Stimulated activated CD8-positive, alpha-beta memory T cell treated with anti-CD3 and anti-CD28 coated beads, Interleukin-4, amount 100 ng/mL, for 4 hours (primary cell): ENCODE measurements at places on chromosomes 1 and 21.

DNA sequence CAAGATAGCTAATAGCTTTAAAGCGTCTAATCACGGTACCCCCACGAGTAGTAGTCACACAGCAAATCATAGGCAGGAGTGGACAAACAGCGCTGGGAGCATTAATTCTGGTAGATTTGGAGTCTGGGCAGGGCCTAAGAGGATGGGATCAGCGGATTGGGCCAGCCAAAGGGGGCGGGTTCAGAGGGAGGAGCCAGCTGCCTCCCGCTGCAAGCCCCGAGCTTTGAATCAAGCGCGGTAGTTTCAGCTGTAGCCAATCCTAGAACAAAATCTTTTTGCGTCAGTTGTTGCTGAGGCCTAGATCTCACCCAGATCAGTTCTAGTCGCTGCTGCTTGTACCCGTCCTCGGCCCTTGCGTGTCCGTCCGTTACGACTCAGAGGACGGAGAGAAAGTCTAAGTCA is 576 bp upstream of the NASP start:
- peak; percentile 88 for DNase-seq

GRCh38 chr1:8010080-8010664 is 15.9 kb downstream of the ERRFI1 start:
- no peak for DNase-seq

- DNase-seq = no peak
These were observed 32.9 kb downstream of the RASAL2 start for GRCh38 chr1:178126741-178127185.

- DNase-seq = no peak
These were observed 11.7 kb downstream of the HMGN2 start for GRCh38 chr1:26483980-26484379.

- DNase-seq = no peak
These were observed 11.1 kb downstream of the TENT5C start for GRCh38 chr1:117616967-117617366.

DNA sequence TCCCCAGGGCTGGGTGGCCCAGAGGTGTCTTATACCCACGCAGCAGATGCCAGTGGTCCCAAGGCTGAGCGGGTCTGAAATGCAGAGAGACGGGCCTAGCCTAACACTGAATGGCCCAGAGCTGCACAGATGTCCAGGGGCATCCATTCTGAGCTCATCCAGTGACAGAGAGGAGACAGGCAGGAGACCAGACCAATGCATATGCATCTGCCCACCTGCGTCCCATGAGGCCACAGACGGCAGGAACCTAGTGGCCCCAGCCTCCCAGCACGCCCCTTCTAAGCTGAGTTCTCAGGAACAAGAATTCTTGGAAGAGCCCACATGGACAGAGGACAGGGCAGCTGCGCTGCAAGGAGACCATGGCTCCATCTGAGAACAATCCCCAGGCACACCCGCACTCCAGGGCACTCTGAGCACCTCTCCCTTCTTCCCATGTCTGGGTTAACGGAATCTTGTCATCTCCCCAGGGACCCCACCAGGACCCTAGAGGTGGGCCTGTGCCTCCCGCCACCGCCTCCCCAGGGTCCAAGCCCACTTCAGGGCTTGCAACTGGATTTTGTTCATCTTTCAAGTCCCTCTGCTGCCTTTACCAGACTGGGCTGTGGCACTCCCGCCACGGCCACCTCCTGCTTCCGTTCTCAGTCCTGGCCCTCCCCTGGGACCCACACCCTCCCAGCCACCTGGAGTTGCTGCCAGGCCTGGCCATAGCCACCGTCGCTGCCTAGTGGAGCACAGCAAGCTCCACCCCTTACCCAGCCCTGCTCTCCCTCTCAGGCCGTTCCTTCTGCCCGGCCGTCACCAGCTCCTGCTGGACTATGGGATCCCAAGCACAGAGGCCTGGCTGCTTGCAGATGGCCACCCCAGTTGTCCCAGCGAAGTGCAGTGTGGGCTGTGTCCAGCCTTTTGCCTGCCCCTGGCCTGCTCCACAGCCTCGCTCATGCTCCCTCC is 3.3 kb downstream of the WNT3A start:
- no peak for DNase-seq

- no peak for DNase-seq
These were observed 50.6 kb upstream of the COG2 start for GRCh38 chr1:230591678-230592077.

DNA sequence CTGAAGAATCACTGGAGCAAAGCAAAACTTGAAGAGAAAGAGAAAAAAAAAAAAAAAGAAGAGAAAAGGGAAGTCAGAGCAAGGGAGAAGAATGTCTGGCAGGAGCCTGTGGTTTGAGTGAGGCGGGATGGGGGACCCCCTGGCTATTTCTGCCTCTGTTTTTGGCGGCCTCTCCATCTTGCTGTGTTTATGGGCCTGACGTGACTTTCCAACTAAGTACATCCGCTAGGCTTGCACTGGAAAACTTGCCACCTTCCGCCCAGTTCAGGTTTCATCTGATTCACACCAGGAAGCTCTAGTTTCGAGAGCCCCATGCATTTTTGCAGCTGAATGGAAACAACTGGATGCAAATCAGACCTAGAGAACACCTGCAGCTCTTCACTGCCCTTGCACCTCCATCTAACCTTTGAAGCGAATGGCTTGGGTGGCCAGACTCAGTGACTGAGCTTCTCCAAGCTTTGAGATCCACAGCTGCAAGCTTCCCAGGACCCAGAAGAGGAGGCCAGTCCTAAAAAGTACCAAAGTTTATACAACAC is 28.0 kb downstream of the TBX15 start:
- DNase-seq = no peak

- no peak for DNase-seq
These were observed 44.1 kb downstream of the ESRRG start for GRCh38 chr1:216679108-216679507.

DNA sequence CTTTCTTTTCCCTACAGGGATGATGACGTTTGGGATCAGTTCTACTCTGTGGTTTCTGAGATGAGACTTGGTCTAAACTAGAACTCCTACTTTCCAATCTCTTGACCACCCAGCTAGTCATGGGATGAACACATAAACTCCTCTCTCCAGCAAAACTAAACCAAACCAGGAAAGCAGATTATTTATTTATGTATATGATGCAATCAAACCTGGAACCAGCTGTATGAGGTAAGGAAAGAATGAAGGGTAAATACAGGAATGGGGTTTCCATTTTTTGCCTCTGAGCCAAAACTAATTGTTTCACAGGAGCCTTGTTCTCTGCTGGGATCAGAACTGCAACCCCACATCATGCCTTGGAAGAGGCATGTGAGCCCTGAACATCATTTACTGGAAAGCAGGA is 3.3 kb upstream of the AGT start:
- DNase-seq = no peak

- DNase-seq = no peak
These were observed 48.4 kb upstream of the RNPC3 start for GRCh38 chr1:103477101-103477500.

DNA sequence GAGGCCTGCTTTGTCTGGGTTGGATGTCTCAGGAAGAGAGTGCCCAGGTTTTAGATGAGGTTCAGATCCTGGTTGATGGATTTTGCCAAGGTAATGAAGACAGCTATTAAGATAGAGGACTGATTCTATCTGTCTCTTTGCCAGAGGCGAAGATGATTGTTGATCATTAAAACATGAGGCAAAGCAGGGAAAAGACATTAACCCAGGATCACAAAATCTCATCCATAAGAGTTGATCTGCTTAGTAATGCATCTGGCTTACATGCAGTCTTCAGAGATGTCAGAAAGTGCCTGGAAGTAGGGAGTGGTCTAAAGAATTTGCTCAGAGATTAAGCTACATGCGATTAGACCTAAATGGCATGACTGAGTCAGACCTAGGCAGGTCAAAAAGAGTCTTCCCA is 229.6 kb upstream of the PLD5 start:
- DNase-seq = no peak

GRCh38 chr1:180382326-180383115 is 119.9 kb downstream of the ACBD6 start:
- DNase-seq = no peak

- DNase-seq = no peak
These were observed 72.6 kb upstream of the ROR1 start for GRCh38 chr1:63701187-63701586.

DNA sequence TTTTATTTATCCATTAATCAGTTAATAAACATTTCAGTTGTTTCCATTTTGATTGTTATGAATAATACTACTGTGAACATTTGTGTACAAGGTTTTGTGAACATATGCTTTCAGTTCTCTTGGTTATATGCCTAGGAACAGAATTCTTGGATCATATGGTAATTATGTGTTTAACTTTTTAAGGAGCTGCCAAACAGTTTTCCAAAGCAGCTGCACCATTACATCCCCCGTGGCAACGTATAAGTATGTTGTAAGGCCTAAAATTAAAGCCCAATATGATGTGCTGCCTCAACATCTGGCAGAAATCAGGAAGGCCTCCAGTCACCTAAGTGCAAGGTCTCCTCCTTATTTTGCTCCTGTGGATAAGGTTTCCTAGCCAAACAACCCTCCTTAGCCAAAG is 235.6 kb upstream of the CACYBP start:
- no peak for DNase-seq

DNA sequence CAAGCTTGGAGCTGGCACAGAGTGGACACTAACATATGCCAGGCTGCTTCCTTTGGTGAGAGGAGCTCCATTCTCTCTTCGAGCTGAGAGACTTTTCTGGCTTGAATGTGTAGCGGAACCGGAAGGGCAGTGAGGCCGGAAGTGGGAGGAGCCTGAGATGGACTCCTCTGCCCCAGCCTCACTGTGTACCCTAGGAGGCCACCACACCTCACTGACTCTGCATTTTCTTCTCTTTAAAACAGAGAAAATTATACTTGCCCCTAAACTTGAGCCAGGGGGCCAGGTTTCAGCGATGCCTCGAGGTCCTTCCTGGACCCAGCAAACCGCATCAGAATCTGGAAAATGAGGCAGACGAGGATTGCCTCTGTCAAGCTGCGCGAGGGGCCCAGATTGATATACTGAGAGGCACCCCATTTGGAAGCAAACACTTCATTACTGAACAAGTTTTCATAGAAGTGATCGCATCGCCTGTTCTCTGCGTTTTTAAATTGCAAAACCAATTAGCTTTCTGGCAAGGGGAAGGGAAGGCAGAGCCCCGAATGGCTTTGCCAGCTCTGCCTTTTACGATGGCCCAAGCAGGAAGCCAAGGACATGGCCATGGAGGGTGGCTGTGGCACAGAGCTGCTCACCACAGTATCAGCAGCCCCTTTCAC is 708.1 kb downstream of the PTPRU start:
- DNase-seq = no peak

DNA sequence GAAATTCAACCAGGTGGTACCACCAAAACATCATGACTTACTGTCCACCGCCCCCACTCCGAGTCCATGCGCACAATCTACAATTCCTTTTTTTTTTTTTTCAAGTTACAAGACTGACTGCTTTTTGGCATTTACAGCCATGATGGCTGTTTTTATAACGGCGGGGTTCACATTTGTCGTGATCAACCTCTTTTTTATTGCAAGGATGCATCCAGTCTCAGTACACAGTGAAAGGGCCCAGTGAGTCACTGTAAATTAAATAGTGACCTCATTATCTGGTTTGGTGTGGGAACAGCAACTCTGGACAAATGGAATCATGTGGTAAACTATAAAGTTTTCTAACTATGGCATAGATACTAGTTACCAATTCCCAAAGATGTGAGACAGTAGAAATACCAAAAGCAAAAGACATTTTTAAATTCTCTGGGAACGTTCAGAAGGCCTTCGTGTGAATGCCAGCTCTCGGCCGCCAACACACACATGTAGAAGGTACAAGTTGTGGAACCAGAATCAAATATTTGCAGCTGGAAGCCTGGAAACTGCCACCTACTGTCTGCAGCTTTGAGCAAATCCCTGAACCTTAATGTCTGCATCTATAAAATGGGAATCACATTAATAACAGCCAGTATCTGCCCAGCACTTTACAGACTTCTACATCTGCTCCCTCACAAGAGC is 4.9 kb downstream of the GLIS1 start:
- DNase-seq = no peak

- no peak for DNase-seq
These were observed 126.8 kb upstream of the ZNF644 start for GRCh38 chr1:91148641-91149069.

GRCh38 chr1:186474208-186474607 is 13.3 kb upstream of the PDC start:
- DNase-seq = no peak

DNA sequence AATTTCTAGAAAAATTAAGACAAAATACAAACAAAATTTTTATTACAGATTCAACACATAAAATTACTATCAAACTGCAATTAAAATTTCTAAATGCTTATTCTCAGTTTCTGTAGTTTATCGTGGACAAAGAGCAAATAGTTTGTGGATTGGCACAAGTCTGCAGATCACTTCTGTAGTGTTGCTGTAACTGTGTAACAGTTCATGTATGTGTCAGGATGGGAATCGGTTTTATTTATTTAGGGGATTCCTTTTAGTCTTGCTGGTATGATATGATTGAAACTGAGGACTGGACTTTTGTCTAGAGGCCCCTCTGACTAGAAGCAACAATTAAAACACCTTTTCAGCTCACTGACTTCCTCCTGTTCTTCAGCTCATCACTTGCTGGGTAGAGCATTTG is 60.8 kb downstream of the LRIG2 start:
- no peak for DNase-seq

- no peak for DNase-seq
These were observed 203.2 kb upstream of the USP24 start for GRCh38 chr1:55418208-55419000.

DNA sequence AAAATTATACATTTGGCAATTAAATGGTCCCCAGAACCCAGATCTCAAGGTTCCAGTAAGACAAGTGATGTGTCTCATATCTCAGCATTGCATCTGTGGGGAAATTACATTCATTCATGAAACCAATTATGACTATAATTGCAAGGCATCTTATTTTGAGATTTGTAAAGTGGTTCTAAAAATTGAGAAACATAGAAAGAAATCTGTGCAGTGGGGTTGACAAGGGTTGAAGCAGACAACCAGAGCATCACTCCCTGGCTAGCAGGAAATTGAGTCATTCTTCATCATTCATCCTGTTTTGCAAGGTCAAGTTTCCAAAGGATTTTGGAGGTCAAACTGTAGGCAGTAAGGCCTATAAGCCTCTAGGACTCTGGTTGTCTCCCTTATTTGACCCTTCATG is 25.1 kb upstream of the MROH9 start:
- DNase-seq = no peak

DNA sequence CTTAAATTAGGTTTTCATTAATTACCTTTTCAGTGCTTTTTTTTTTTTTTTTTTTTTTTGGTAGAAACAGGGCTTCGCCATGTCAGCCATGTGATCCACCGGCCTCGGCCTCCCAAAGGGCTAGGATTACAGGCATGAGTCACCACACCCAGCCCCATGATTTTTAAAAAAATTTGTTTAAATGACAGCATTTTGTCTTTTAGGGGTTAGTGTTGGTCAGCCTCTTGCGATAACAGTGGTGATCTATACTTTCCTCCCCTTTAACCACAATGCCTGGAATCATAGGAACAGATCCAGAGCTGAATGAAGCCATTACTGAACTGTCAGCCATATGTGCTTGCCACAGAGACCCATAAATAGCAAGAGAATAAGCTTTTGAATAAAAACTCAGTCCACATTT is 73.9 kb downstream of the CACHD1 start:
- no peak for DNase-seq

- DNase-seq = no peak
These were observed 193.3 kb downstream of the PTPRU start for GRCh38 chr1:29429656-29430055.
